DMS153 (cell line): ENCODE measurements at places on chromosomes 6 and 20.

DNA sequence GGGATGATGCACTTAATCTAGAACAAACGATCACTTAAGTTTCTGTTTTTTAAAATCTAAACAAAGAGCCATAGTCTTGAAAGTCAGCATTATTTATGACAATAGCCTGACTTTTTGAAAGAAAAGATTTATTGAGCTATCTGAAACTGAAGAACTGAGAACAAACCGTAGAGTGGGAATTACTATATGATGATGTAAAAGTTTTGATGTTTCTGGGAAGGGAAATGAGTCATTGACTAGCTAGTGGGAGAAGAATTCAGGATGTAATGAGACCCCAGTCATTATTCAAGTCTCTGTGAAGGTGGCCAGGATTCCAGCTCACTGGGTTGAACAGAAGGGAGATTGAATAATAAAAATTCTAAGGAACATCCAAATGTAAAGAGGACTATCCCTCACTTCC lies 83.4 kb upstream of the FABP7 start:
- DNase-seq, result no peak

- DNase-seq, result no peak
These were observed 94.7 kb downstream of the PDE10A start for GRCh38 chr6:165568326-165568725.

DNA sequence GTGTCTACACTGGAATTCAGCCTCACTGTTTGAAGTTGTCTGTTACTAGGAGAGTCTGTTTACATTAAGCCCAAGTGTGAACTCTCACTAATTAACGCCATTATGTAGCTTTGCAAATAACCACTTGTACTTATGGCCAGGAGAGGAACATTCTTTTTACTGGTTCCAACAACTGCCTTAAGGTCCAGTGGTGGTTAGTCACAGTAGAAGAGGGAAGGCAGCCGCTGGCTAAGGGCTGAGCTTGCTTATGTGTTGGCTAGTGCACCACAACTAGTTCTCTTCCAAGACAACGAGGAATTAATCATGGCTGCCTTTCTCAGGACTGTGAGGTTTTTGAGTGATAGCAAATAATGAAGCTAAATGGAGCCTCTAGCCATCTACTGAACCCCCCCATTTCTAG lies 14.9 kb upstream of the SLC22A23 start:
- DNase-seq, result peak; percentile 42

- DNase-seq, result no peak
These were observed 514 bp upstream of the TSHZ2 start for GRCh38 chr20:52971498-52972189.

DNA sequence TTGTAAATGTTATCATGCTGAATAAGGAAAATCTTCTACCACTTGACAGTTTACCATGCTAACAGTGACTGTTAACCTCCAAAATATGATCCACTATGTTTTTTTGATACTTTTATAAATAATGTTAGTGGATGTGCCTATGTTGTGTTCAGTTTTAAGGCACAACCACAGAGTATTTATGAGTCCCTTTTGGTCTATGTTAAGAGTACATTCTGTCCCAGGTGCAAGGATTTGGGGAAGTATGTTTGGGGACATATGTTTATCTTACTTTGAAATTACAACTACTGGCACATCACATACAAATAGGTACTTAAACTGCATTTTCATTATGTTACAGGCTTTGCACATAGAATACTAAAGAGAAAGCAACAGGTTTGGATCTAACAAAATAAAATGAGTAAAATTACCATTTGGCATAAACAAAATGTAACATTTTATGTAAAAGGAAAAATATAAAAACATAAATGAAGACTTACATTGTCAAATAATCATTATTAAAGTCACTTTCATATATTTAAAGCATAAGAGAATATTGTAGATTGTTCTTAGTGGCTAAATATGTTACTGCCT lies 71.2 kb downstream of the SESN1 start:
- no peak for DNase-seq

DNA sequence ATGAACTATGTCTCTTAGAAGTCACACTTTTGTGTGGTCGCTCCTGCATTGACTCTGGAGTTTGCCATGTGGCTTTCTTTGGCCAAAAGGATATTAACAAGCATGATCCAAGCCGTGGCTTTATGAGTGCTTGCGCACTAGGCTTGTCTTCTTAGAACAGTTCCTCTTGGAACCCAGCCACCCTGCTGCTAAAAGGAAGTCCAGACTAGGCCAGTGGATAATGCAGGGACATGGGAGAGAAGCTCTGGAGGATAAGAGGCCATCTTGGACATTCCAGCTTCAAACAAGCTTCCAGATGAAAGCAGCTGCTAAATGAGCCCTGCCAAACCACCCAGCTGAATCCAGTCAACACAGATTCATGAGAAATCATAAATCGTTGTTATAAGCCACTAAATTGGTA lies 346.4 kb downstream of the CDC5L start:
- no peak for DNase-seq

- no peak for DNase-seq
These were observed 184.8 kb downstream of the GRIK2 start for GRCh38 chr6:101578306-101578705.

- DNase-seq, result no peak
These were observed 83.9 kb downstream of the PKIB start for GRCh38 chr6:122694075-122694474.

DNA sequence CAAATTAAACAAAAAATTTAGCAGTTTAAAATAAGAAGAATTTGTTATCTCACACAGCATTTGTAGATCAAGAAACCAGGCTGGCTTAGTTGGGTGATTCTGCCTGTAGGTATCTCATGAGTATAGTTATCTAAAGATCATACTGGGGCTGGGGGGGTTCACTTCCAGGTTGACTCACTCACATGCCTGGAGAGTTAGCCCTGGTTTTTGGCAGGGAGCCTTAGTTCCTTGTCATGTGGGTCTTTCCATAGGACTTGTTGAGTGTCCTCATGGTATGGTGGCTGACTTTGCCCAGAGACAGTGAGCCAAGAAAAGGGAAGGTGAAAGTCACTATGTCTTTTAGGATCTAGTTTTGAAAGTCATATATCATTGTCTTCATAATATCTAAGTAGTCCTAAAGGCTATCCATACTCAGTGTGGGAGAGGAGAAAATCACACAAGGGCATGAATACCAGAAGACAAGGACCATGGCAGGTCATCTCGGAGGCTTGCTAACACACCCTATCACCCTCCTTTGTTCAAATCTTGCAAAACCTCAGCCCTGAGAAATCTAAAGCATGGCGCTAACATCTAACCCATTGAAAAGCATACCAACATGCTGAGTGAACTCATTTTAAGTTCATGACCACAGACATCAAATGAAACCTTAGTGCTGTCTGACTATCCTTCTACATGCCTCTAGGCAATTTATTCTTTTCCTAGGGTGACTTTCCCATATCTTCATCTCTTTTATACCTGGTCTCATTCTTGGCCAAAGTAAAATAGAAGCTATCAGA lies 39.2 kb downstream of the CYP24A1 start:
- no peak for DNase-seq

- DNase-seq, result no peak
These were observed 86.2 kb downstream of the AHI1 start for GRCh38 chr6:135411339-135411738.
